ENCODE measurements at places on chromosomes 4 and X.

GRCh38 chr4:18570370-18570769 is 548.8 kb upstream of the LCORL start:
- no peak for DNase-seq

DNA sequence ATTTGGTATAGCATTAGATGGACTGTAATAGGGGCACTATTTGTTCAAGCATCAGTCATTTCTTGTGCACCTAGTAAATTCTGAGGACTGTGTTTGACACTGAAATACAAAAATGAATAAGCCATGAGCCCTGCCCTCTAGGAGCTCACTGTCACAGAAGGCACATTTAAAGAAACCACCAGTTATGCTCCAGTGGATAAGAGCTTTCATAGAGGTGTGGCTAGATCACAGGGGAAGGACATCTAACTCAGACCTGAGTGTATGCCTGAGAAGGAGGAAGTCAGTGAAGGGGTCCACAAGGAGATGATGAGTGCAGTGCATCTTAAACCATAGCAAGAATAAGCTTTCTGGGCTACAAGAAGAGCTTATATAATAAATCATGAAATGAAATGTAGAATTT is 40.1 kb downstream of the BTC start:
- DNase-seq, result no peak

DNA sequence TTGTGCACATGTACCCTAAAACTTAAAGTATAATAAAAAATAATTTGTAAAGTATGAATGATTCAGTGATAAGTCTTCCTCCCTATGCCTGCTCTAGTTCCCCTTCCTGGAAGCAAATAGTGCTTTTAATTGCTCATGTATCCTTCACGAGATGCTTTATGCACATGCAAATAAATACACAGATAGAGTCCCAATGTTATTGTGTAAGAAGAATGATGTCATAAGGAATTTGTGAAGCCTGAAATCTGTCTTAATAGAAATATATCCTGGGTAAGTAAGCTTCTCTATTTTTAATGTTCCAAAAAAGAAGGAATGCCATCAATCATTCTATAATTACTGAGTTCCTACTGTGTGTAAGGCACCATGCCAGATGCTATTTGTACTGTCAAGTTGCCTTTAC is 157.5 kb upstream of the SLC4A4 start:
- DNase-seq, result no peak

DNA sequence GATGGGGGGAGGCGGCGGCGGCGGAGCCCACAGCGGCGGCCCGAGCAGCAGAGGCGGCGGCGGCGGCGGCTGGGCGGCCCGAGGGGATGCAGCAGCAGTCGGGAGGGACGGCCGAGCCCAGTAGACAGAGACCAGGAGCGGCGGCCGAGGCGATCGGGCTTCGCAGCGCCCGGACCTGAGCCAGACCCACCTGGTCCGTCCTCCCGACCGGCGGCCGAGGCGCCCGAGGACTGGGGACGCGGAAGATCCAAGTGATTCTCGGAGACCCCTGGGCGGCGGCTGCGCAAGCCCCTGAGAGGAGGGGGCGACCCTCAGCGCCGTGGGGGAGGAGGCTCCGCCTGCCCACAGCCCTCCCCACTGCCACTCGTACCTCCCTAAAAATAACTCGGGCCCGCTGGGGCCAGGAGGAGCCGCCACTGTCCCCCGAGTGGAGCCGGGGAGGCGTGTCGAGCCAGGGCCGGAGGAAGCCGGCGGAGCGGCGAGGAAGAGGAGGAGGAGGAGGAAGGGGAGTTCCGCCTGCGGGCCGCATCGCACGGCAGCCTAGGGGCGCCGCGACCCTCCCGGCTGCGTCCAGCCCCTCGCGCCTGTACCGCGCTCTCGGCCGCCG is 608 bp downstream of the RAPGEF2 start:
- no peak for DNase-seq
